Regular cardiac myocyte (primary cell): ENCODE measurements at places on chromosomes 13 and 19. TPM values are rescaled to one million over a fixed set of nuclear protein-coding genes. Genes with fewer than 3 reads are reported as not detected.

The NUCB1 gene
- total RNA-seq = 93.0 and 130 TPM in 2 replicates

The KLF1 gene
- not detected in 2 replicates for total RNA-seq

The BCL3 gene
- total RNA-seq = 2.5 and 4.8 TPM in 2 replicates

The KLF5 gene
- 1.3 and 1.4 TPM in 2 replicates for total RNA-seq

The MTRF1 gene
- total RNA-seq = 14.6 and 18.0 TPM in 2 replicates

The TMEM272 gene
- not detected in 2 replicates for total RNA-seq

The DPY19L3 gene
- total RNA-seq = 31.3 and 31.8 TPM in 2 replicates

The ADM5 gene
- total RNA-seq = 0.56 and 0.77 TPM in 2 replicates

The CSNK1G2 gene
- total RNA-seq = 42.8 and 45.4 TPM in 2 replicates

The TLE2 gene
- 0.58 and 3.4 TPM in 2 replicates for total RNA-seq

The UFM1 gene
- 110 and 141 TPM in 2 replicates for total RNA-seq

The EPS8L1 gene
- total RNA-seq = 0.56 and 1.3 TPM in 2 replicates

The TIMM50 gene
- total RNA-seq = 42.8 and 77.5 TPM in 2 replicates

The MYO9B gene
- total RNA-seq = 65.9 and 70.8 TPM in 2 replicates

The HIPK4 gene
- 0.19 and 0.28 TPM in 2 replicates for total RNA-seq

The FXYD1 gene
- 0.58 and 1.4 TPM in 2 replicates for total RNA-seq

The ZNF534 gene
- total RNA-seq = under 0.01 TPM in 1 of 2 replicates, not detected in the other

The INSR gene
- 13.2 and 40.0 TPM in 2 replicates for total RNA-seq

The TEX26 gene
- total RNA-seq = under 0.01 and 0.56 TPM in 2 replicates

The STARD13 gene
- total RNA-seq = 22.3 and 37.2 TPM in 2 replicates

The ZNF699 gene
- 15.1 and 21.7 TPM in 2 replicates for total RNA-seq

The IZUMO1 gene
- not detected in 2 replicates for total RNA-seq

The LMTK3 gene
- not detected in 2 replicates for total RNA-seq

The TINCR gene
- 0.28 TPM in 1 of 2 replicates, not detected in the other for total RNA-seq

The GJB2 gene
- total RNA-seq = under 0.01 TPM in 2 replicates

The PIAS4 gene
- total RNA-seq = 11.6 and 13.8 TPM in 2 replicates

The ICAM1 gene
- 5.2 and 23.1 TPM in 2 replicates for total RNA-seq

The PSG6 gene
- 0.85 TPM in 1 of 2 replicates, not detected in the other for total RNA-seq

The KLK3 gene
- total RNA-seq = not detected in 2 replicates

The TMEM86B gene
- 1.5 and 2.3 TPM in 2 replicates for total RNA-seq

The CKM gene
- total RNA-seq = under 0.01 TPM in 1 of 2 replicates, not detected in the other

The CEACAM1 gene
- not detected in 2 replicates for total RNA-seq

The DLL3 gene
- under 0.01 and 0.19 TPM in 2 replicates for total RNA-seq

The PLPPR3 gene
- 0.56 TPM in 1 of 2 replicates, not detected in the other for total RNA-seq

The KL gene
- under 0.01 TPM in 2 replicates for total RNA-seq

The ZNF540 gene
- total RNA-seq = 0.19 and 2.3 TPM in 2 replicates

The ADGRE2 gene
- under 0.01 and 2.9 TPM in 2 replicates for total RNA-seq

The ZNF284 gene
- 2.5 and 3.7 TPM in 2 replicates for total RNA-seq

The FCER2 gene
- not detected in 2 replicates for total RNA-seq

The FUT3 gene
- total RNA-seq = under 0.01 TPM in 1 of 2 replicates, not detected in the other

The CASP14 gene
- total RNA-seq = not detected in 2 replicates

The CD22 gene
- 0.96 and 1.7 TPM in 2 replicates for total RNA-seq

The SMIM44 gene
- total RNA-seq = not detected in 2 replicates

The ZNF222 gene
- total RNA-seq = 6.3 and 6.5 TPM in 2 replicates

The IGSF23 gene
- 0.19 and 0.28 TPM in 2 replicates for total RNA-seq

The MAP2K2 gene
- total RNA-seq = 98.9 and 112 TPM in 2 replicates

The THSD1 gene
- total RNA-seq = 12.3 and 14.9 TPM in 2 replicates

The KIR2DL3 gene
- total RNA-seq = not detected in 2 replicates

The METTL21C gene
- total RNA-seq = under 0.01 TPM in 1 of 2 replicates, not detected in the other

The ZNF431 gene
- total RNA-seq = 2.3 and 7.0 TPM in 2 replicates

The C19orf81 gene
- not detected in 2 replicates for total RNA-seq

The SLC46A3 gene
- total RNA-seq = 2.1 and 11.0 TPM in 2 replicates

The DHX34 gene
- 9.6 and 17.6 TPM in 2 replicates for total RNA-seq
